ENCODE measurements at places on chromosomes 7 and 10. TPM values are rescaled to one million over a fixed set of nuclear protein-coding genes. Genes with fewer than 3 reads are reported as not detected.

GRCh38 chr7:14834456-14834855, 68.1 kb downstream of the DGKB start:
- H3K36me3 ChIP-seq: no peaks in the 10 kb centered on the region
- DNase-seq: no peak
- H3K4me1 ChIP-seq: no peaks in the 10 kb centered on the region
- H3K4me3 ChIP-seq: no peak overlapping the region
- H3K27me3 ChIP-seq: no peaks in the 10 kb centered on the region
- H3K27ac ChIP-seq: no peak overlapping the region

DNA sequence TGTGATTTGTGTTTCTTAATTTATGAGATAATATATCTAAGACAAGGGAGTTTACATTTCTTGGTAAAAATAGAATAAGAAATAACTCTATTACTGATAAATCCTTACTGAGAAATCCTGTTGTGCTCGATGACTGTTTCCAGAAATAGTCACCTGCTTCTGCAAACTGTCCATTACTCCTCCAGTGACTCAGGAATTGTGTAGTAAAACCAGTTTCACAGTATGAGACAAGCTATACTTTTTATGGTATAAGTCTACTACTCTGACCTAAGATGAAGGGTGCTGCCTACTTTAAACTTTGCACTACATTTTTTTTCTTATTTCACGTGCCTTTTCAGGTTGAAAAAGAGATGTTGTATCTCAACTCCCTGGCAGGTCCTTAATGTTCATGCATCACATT, 6.8 kb upstream of the ANKRD22 start:
- no peak for DNase-seq
- H3K36me3 ChIP-seq: no peaks in the 10 kb centered on the region
- no peak overlapping the region for H3K27ac ChIP-seq
- no peak overlapping the region for H3K4me3 ChIP-seq
- peaks cover 14% of the 10 kb centered on the region for H3K27me3 ChIP-seq

DNA sequence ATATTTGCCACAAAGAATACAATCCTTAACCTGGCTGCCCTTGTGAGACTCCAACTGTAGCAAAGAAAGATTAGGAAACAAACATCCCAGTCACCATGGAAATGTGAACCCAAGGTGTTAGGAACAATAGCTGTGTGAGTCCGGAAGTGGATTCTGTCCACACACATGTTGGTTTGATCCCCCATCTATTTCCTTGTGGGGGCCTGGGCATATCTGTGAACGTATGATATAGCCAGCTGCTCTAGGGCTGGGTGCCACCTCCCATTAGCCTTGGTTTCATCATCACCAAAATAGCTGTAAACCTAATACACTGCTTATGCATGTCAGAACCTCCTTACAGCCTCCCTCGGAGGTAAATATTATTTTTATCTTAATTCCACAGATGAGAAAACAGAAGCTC, 26.4 kb downstream of the GRK5 start:
- H3K27me3 ChIP-seq: no peaks in the 10 kb centered on the region
- no peak overlapping the region for H3K4me3 ChIP-seq
- H3K4me1 ChIP-seq: peaks cover 61% of the 10 kb centered on the region
- DNase-seq: no peak
- H3K27ac ChIP-seq: peak overlapping the region; percentile 86
- peaks cover 22% of the 10 kb centered on the region for H3K36me3 ChIP-seq

Gene KCP
- total RNA-seq: not detected

DNA sequence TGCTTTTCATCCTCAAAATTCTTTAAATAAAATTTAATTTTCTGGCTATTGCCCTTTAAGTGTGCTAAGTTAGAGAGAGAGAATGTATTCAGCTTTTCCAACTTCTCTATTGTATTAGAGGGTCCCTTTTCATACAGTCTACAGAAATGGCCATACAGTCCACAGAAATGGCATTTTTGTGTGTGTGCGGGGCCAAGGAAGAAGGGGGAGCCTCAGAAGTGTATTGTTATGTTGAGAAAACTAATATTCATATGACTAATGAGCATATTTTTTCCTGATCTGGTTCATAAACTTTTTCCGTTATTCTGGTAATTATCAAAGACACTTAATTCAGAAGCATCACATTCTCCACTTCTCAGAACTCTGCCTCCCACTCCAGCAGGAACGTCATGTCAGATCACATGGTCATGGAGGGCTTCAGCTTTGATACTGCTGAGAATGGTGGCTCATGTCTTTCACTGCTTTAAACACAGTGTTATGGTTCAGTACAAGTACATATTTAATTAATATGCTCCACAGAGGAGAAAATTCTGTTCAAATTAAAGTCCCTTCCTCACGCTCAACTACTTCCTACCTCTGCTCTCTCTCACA, 37.1 kb downstream of the ELMO1 start:
- H3K27ac ChIP-seq: peak overlapping the region; percentile 94
- H3K27me3 ChIP-seq: no peaks in the 10 kb centered on the region
- H3K4me1 ChIP-seq: peaks cover 71% of the 10 kb centered on the region
- peak overlapping the region; percentile 31 for H3K4me3 ChIP-seq
- H3K36me3 ChIP-seq: peaks cover 15% of the 10 kb centered on the region

DNA sequence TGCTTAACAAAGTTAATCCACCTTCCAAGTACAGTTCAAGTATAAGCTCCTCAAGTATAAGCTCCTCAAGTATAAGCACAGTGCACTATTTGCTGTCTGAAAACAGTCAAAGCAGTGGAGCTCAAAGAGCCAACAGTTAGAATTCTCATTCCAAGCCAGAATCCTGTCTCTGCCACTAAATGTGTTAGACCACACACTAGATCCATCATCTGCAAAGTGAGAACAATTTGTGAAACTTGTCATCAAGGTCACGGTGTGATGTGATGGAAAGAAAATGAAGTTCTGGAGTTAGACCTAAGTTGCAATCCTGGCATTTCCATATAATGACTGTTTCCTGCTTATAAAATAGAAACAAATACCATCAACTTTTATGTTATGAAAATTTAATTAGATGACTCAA, 602.5 kb downstream of the TNS3 start:
- H3K36me3 ChIP-seq: no peaks in the 10 kb centered on the region
- no peak overlapping the region for H3K27ac ChIP-seq
- DNase-seq: no peak
- no peaks in the 10 kb centered on the region for H3K4me1 ChIP-seq
- no peak overlapping the region for H3K4me3 ChIP-seq
- no peaks in the 10 kb centered on the region for H3K27me3 ChIP-seq

Gene ITIH2
- not detected for total RNA-seq

GRCh38 chr7:27182861-27183681, 2.0 kb downstream of the HOXA11 start:
- no peak overlapping the region for H3K27ac ChIP-seq
- H3K4me3 ChIP-seq: no peak overlapping the region
- no peaks in the 10 kb centered on the region for H3K36me3 ChIP-seq
- DNase-seq: no peak
- H3K4me1 ChIP-seq: peaks cover 33% of the 10 kb centered on the region
- peaks cover 66% of the 10 kb centered on the region for H3K27me3 ChIP-seq

DNA sequence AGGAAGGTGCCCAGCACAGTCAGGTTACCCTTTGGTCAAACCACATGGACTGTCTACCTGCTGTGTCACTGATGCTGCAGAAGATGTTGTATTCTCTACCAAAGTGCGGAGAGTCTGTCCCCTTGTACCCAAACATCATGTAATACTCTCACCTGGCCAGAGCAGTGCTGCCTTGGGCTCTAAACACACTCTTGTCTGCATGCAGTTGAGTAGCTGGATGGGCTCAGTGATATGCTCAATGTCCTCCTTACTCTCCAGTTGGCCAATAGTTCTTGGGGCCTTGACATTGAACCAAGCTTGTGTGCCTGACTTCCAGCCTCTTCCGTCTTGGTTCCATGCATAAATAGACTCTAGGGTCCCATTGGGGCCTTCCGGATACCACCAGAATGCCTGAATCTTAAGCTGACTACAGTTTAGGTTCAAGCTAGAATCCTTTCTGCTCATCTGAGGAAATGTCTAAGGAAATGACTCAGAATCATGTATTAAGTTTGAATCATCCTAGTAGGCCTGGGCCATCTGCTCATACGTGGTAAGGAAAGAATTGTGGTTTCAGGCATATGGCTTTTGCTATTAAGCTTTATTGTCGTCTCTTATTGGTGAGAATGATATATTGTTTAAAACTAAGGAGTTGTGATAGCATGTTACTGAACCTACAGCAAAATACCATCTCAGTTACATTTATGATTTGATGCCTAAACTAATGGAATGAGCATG, 118.0 kb downstream of the OTUD1 start:
- H3K4me1 ChIP-seq: peaks cover 15% of the 10 kb centered on the region
- peaks cover 2% of the 10 kb centered on the region for H3K27me3 ChIP-seq
- H3K27ac ChIP-seq: no peak overlapping the region
- no peaks in the 10 kb centered on the region for H3K36me3 ChIP-seq
- H3K4me3 ChIP-seq: no peak overlapping the region

DNA sequence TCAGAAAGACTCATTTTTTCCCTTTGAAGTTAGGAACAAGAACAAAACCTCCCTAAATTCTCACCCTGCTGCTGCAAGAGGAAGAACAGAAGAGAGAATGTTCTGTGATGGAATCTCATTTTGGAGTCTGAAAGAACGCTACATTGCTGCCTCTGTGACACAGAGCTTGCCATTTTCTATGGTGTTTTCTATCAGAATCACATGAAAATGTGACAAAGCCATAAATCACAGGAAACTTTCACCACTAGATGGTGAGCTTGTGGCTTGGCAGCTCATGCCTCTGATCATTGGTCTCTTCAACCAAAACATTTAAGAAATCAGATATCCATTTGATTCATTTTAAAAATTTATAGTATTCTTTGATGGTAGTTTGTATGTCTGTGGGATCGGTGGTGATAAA, 82.9 kb downstream of the CADPS2 start:
- H3K27me3 ChIP-seq: no peaks in the 10 kb centered on the region
- H3K36me3 ChIP-seq: no peaks in the 10 kb centered on the region
- no peak for DNase-seq
- no peak overlapping the region for H3K27ac ChIP-seq
- no peak overlapping the region for H3K4me3 ChIP-seq

DNA sequence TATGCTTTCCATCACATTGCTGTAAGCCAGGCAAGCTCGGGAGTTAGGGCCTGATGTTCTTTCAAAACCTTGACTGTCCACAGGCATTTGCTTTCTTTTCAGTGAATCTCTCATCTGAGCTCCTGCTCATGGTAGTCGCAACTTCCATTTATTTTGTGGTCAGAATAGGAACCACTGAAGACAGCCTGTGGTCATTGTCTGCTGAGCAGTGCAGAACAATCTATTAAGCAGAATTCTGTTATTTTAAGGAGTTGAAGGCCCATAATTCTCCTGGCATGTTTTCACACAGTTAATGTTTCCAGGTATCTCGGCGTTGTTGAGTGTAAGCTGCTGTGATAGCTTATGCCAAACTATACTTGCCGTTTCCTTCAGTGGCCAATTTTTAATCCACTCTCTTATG, 491.1 kb upstream of the AKR1E2 start:
- no peak overlapping the region for H3K4me3 ChIP-seq
- H3K27ac ChIP-seq: no peak overlapping the region
- DNase-seq: no peak
- H3K36me3 ChIP-seq: no peaks in the 10 kb centered on the region
- H3K4me1 ChIP-seq: no peaks in the 10 kb centered on the region

GRCh38 chr7:44637788-44638594, 31.6 kb downstream of the OGDH start:
- no peaks in the 10 kb centered on the region for H3K27me3 ChIP-seq
- H3K36me3 ChIP-seq: peaks cover 28% of the 10 kb centered on the region
- peak overlapping the region; percentile 73 for H3K4me3 ChIP-seq
- peaks cover 84% of the 10 kb centered on the region for H3K4me1 ChIP-seq

DNA sequence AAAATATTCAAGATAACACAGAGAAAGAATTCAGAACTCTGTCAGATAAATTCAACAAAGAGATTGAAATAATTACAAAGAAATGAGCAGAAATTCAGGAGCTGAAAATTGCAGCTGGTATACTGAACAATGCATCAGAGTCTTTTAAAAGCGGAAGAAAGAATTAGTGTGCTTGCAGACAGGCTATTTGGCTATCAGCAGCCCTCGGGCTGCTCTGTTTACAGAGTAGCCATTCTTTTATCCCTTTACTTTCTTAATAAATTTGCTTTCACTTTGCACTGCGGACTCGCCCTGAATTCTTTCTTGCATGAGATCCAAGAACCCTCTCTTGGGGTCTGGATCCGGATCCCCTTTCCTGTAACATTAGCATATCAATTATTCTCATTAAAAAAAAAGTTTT, 1040.0 kb downstream of the SORCS3 start:
- no peaks in the 10 kb centered on the region for H3K27me3 ChIP-seq
- H3K36me3 ChIP-seq: no peaks in the 10 kb centered on the region
- no peak overlapping the region for H3K4me3 ChIP-seq
- DNase-seq: no peak

Gene MCM7
- total RNA-seq: 411 TPM

GRCh38 chr7:691361-692045, 35.0 kb upstream of the DNAAF5 start:
- DNase-seq: no peak
- no peaks in the 10 kb centered on the region for H3K4me1 ChIP-seq
- no peaks in the 10 kb centered on the region for H3K27me3 ChIP-seq
- peaks cover 56% of the 10 kb centered on the region for H3K36me3 ChIP-seq
- H3K4me3 ChIP-seq: no peak overlapping the region

GRCh38 chr10:128594688-128595087, 468.5 kb upstream of the MKI67 start:
- no peak overlapping the region for H3K27ac ChIP-seq
- peaks cover 2% of the 10 kb centered on the region for H3K27me3 ChIP-seq
- no peaks in the 10 kb centered on the region for H3K36me3 ChIP-seq
- H3K4me1 ChIP-seq: no peaks in the 10 kb centered on the region
- no peak for DNase-seq
- H3K4me3 ChIP-seq: no peak overlapping the region

- peaks cover 3% of the 10 kb centered on the region for H3K36me3 ChIP-seq
- no peaks in the 10 kb centered on the region for H3K4me1 ChIP-seq
- peaks cover 5% of the 10 kb centered on the region for H3K27me3 ChIP-seq
- H3K27ac ChIP-seq: no peak overlapping the region
These were observed 70.1 kb upstream of the COL1A2 start for GRCh38 chr7:94324380-94325121.

DNA sequence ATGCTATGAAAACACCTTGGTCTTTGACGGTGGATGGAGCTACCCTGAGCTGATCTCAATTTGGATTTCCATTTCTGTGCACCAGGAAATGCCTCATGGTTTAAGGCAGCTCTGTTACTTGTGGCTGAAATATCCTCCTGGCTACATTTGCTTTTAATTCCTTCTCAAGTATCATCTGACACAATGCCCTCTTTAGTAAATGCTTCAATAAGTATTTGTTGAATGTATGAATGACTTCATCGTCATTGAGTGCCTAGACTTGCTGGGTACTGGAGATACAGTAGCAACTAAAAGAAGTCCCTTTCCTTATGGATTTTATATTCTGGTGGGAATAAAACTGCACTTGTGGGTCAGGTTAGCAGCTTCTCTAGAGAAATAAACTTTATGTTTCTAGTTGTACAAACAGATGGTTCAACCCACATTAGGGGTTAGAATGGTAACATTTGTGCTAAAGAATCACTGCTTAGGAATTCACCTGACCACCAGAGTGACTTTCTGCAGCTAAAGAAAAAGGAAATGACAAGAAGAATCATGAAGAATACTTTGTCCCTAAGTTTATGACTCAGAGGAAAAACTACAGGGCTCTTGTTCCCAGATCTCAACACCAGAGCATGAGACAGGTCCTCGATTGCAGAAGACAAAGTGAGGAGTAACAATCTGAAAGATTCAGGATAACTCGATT, 21.8 kb upstream of the SMNDC1 start:
- peak overlapping the region; percentile 63 for H3K27ac ChIP-seq
- peaks cover 10% of the 10 kb centered on the region for H3K36me3 ChIP-seq
- H3K4me3 ChIP-seq: no peak overlapping the region
- peaks cover 42% of the 10 kb centered on the region for H3K4me1 ChIP-seq

Data from activated CD4-positive, alpha-beta T cell treated with anti-CD3 and anti-CD28 coated beads for 36 hours (primary cell).